ENCODE measurements at places on chromosomes 2 and 18.

GRCh38 chr18:24212939-24213338 is 74.1 kb downstream of the CABYR start:
- no peak for DNase-seq

DNA sequence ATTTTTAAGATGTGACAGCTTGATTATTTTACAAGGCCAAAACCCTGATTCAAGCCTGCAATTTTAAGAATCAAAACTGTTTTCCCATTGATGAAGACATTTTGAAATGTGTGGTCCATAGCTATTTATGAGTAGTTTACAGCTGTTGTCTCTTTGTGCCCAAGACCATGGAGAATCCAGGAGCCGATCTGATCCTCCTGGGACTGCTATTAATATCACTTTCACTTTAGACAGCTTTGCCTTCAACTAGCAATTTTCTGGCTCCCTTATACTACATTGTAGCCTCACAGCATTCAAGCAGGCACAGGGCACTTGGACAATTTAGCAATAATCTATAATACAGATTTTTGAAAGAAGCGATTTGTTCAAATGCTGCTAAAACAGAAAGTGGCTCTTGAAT is 172.9 kb downstream of the SLC8A1 start:
- no peak for DNase-seq

DNA sequence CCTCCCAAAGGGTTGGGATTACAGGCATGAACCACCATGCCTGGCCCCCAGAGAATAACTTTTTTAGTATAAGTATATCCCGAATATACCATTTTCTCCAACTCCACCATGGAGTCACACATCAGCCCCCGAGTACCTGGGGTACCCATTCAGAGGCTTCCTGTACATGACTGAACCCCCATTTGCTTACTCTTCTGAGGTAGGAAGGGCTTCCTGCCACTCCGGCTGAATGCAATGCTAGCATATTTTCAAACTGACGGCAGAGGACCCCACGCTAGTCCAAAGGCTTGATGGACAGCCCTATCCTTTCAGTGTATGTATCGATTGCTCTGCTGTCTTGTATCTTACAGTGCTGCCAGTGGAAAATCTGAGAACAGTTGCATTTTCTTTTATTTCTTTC is 220.6 kb upstream of the SH3BP4 start:
- no peak for DNase-seq

DNA sequence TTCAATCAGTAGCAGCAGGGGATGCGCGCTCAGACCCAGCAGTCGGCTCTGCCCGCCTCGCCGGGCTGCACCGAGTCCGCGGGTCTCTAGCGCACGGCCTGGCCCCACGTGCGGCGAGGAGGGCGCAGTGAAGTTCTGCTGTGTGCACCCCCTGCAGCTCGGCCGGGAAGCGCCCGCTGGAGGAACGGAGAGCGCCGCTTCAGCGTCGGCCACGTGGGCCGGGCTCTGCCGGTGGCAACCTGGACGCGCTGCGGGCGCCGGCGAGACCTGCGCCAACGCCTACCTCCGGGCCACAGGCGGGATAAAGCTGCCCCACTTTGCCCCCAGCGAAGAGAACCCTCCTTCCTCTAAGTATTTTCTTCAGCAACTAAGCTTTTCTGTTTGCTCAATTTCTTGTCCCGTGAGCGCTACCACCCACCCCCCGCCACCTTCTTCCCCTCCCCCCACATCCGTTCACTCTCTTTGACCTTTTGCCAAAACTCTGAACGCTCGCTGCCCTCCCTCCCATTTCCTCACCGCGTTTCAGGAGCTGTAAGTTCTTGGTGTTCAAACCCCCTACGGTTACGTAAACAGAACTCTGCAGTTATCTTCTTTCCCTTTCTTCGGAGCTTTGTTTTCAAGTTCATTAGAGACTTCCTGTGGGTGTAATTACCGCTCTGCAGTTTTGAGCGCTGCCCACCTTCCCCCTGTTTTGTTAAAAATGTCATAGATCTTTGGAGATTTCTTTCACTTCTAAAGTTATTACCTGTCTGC is 42.6 kb upstream of the EDAR start:
- no peak for DNase-seq

DNA sequence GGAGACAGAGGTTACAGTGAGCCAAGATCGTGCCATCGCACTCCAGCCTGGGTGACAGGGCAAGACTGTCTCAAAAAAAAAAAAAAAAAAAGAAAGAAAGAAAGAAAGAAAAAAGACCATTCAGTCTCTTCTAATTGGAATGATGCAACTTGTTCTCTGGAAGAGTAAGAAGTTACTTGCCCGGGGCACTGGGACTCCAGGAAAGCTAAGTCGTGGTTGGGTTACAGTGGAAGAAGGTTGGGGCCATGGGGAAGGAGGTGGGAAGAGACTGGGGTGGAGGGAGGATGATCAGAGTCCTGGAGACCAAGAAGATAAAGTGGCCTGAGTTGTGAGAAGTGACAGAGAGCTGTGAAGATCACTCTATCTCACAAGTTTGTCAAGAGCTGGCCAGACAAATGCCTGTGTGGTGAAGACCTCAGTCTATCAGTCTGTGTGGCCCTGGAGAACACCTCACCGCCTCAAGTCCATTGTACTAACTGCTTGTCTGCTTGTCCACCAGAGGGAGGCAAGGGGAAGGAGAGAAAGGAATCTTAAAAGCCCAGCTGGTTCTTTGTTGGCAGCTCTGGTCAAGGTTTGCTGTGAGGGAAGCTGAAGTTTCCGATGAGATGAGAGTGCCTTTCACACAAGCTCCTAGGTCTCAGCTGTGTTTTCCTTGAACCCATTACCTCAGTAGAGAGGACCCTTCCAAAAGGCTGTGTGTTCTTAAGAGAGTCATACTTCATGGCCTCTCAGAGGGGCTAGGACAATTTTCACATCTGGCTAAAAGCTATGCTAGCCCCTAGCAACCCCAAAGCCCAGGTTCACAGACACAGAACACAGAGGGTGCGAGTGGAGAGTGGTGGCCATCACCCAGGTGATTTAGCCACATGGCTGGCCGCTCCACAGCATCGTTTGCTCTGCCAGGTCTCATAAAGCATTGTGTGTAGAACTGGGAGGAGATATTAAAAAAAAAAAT is 72.0 kb upstream of the TMEM178A start:
- DNase-seq = peak; percentile 68

DNA sequence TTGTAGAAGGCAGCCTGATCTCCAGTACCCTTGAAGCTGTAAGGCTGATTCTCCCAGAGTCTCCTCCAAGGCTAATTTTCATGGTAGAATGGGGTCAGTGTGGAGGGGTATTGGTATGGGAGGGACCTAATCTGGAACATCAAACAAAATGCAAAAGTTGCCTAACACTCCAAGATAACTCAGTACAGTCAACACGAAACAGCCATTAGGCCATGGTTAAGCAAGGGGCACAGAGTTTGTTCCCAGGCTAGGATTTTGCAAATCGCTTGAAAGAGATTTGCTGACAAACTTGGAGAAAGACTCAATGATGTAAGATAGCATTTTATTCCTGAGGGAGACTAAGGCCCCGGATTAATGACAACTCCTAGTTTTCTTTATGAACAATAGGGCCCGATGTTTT is 5.4 kb downstream of the PID1 start:
- no peak for DNase-seq

- DNase-seq = peak; percentile 25
Measured at GRCh38 chr2:172172513-172173173, 69.9 kb upstream of the DLX2 start.

DNA sequence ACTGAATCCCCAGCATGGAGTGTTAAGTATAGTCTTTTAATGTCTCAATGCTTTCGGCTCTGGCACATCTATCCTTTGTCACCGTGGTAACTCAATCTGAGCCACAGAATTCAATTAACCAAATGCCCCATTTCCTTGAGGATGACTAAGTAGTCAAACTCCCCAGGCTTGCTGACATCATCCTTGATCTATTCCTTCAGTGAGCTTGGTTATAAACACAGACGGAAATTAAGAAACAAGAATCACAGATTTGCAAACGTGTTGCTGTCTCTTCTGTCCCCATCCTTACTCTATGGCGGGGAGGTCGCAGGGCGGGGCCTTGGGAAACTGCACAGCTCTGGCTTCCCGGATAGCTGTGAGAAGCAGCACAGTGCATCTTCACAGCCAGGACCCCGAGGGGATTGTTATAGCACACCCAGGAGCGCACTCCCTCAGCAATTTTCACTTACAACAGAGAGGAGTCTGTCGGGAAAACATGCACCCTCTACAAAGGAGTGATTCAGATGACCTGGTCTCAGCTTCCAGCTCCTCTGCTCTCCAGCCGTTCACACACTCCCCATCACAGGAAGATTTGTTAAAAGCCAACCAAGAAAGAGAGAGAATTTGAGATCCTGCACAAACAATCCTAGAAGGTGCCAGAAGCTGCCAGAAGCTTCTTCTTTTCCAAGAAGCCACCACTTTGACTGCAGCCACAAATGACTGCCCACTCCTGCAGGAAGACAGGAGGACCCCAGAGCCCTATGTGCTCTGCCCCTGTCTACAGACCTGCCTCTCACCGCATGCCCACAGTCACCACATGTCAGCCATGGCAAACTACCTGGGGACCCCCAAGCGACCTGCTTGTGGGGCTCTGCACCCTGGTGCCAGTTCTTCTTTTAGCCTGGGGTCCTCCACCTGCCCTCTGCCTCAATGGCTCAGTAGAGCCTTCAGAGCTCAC is 44.9 kb upstream of the YWHAQ start:
- DNase-seq = no peak

DNA sequence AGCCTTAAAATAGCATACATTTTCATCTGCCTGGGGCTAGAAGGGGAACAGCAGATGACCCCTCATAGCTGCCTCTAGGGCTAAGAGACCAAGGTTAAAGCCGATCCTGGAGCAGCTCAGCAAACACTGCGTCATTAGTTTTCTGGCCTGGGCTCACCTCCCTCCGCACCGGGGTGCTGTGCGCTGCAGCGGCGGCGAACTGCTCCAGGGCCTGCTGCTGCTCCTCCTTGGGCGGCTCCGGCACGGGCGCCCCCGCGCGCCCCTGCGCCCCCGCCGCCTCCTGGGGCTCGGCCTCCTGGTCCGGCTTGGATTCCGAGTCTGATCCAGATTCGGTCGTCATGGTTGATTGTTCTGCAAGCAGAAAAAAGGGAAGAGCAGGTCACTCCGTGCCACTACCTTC is 55.0 kb downstream of the EPB41L3 start:
- DNase-seq = no peak

DNA sequence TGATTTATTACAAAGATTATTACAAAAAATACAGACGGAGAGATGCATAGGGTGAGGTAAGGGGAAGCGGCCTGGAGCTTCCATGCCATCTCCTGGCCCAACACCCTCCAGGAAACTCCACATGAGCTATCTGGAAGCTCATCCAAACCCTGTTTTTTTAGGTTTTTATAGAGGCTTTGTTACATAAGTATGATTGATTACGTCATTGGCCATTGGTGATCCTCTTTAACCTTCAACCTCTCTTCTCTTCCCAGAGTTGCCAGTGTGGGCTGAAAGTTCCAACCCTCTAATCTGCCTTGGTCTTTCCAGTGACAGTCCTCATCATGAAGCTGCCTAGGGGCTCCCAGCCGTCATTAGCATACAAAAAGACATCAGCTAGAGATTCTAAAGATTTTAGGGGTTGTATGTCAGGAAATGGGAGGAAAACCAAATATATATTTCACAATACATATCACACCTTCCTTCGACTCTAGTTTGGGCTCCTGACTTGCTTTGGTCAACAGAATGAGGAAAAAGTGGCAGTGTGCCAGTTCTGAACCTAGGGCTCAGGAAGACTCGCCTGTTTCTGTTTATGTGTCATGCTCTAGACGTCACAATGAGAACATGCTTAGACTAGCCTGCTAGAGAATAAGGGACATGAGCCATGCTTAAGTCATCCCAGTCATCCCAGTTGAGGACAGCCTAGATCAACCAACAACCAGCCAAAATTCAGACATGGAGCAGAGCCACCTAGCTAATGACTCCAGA is 54.1 kb downstream of the ETAA1 start:
- no peak for DNase-seq

GRCh38 chr18:30177056-30177455 is 865.5 kb downstream of the DSC3 start:
- DNase-seq = no peak

GRCh38 chr18:48592540-48593171 is 53.8 kb downstream of the CTIF start:
- peak; percentile 28 for DNase-seq

GRCh38 chr18:75208155-75208835 is 644 bp downstream of the PTGR3 start:
- DNase-seq = peak; percentile 45

DNA sequence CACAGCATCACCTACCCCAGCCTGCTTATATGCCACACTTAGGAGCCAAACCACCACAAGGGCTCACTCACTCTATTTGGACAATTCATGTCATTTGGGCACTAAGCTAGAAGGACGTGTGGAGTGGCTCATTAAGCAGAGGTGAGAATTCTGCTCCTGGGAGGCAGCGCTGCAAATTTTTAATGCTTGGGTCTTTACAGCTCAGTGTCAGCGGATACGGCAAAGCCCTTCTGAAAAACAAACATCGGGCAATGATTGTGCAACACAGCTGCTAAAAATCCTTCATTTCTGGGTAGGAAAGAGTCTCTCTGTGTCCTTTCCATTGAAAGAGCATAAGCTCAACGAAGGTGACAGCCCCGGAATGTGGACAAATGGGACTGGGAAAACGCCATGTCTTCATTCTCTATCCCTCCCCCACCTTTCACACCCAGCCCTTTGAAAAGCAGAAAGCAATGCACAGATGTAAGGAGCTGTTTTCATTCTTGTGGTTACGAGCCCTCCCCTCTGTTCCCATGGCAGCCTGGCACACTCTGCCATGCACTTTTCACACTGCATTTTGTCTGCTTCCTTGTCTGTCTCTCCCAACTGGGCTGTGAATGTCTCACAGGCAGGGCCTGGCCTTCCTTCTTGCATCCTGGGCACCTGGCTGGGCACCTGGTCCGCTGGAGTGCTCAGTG is 16.0 kb downstream of the TMEM177 start:
- DNase-seq = no peak

- no peak for DNase-seq
Measured at GRCh38 chr2:44456946-44457345, 95.2 kb downstream of the CAMKMT start.

- no peak for DNase-seq
Measured at GRCh38 chr2:75157435-75157834, 41.9 kb downstream of the TACR1 start.

DNA sequence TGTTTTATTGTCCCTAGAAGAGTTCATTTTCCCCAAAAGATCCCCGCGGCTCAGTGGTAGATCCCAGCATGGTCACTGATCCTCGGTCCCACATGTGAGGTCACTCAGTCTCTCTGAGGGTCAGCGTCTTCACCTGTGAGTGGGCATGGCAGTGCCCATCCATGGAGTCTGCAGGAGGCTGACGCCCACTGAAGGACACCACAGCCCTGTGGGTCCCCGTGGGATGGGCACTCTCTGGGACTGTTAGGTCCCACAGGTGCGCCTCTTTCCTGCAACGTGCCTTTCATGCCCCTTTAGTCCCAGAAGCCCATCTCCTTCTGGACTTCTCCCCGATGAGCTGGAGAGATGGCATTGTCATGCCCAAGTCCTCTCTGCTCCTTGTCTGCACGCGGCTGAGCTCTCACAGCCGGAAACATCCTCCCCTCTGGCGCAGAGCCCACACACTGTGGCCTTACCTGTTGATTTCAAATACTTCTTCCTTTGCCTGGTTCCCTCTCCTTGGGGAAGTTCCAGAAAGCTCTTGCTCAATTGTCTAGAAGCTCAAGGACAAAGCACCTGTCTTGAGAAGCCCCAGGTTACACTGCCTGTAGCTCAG is 75.9 kb downstream of the PTGR3 start:
- DNase-seq = no peak

Measured in hippocampal formation (tissue), 2 donors.